ENCODE measurements at places on chromosomes 7 and 10.
A peak's percentile ranks its signal among the peaks of the same experiment; 100 is the strongest.

DNA sequence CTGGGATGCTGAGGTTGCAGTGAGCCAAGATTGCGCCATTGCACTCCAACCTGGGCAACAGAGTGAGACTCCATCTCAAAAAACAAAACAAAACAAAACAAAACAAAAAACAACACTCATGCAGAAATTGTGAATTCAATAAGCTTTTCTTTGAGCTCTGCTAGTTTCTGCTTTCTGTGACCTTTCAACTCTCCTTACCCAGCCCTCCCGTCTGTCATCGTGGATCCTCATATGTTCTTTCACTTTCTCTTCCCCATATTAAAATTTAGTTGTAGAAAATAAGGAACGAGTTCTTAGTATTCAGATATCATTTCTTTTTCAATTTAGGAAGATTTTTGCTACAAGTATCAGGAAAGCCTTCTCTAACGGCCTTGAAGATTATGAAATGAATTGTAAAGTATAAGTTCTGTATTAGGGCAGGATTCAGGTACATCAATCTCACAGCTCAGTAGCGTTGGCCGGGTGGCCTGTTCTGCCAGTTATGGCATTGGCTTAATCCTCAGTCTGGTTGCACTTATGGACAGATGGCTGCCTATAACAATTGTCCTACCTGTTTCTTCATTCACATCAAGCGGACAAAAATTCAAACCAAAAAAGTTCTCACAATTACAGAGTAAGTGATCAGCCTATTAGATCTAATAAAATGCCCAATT is 1167.0 kb downstream of the SORCS3 start:
- DNase-seq = no peak

DNA sequence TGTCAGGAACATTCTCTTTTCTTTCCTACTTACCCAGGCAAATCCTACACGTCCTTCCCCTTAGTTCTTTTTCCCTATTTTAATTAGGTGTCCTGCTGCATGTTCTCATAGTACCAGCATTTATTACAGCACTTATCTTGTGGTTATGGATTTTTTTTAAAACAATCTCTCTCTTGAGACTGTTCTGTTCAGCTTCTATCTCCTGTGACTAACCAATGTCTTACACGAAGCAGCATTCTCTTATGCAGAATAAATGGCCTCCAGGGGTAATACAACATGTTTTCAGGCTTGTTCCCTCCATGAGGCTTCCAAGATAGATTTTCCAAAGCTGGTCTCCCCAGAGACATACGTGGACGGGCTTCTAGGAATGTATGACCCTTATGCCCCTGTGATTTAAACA is 1096.1 kb upstream of the CELF2 start:
- no peak for DNase-seq

DNA sequence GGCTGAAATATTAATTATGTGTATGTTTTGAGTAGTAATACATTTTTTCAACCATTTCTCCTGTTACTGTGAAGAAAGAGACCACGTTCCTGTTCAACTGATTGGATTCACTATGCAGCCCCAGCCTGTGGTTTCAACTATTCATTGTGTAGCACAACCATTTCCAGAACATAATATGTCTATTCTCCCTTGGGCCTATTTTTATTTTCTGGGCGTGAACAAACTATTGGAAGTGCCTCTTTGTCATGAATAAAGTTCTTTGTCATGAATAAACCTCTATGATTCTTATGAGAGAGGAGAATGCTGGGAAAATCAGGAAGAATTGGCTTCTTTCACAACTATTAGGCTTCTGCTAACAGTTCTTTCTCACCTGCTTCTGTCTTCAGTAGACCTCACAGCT is 152.4 kb downstream of the GNAT3 start:
- no peak for DNase-seq

DNA sequence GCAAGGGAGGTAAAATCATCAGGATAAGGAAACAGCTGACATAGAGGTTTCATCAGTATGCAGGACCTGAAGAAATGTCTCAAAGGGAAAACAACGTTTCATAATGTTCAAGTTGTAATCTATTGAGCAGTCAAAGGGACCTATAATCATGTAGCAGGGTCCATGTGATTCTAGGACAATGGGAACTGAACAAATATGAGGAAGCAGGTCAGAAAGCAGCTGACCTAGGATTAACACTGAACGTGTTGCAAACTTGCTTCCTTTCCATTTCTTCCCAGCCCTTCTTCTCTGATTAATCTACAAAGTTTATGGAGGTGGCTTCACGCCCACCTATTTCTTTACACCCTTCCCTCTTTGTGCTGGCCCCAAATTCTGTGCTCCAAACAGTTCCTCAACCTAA is 256.9 kb upstream of the AKR1E2 start:
- no peak for DNase-seq

GRCh38 chr10:77850620-77851231 is 75.8 kb downstream of the DLG5 start:
- DNase-seq = no peak

DNA sequence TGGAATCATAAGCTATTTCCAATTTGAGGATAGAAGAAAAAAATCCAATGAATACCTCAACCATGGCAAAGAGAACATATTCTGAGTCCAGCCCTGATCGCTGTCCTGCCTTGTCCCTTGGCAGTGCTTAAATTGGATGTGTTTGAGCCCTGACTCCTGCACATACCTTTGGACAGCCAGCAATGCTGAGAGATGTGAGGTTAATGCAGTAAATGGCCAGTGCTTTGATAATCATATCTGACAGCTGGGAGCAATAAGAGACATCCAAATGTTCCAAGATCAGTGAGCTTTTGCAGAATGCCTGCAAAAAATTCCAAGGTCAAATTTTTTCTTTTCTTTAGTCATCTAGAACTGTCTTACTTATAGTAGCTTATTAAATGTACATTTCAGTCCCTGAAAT is 80.1 kb upstream of the LRRC17 start:
- DNase-seq = no peak

- peak; percentile 38 for DNase-seq
Measured at GRCh38 chr10:91162050-91162494, 58.4 kb upstream of the PCGF5 start.

DNA sequence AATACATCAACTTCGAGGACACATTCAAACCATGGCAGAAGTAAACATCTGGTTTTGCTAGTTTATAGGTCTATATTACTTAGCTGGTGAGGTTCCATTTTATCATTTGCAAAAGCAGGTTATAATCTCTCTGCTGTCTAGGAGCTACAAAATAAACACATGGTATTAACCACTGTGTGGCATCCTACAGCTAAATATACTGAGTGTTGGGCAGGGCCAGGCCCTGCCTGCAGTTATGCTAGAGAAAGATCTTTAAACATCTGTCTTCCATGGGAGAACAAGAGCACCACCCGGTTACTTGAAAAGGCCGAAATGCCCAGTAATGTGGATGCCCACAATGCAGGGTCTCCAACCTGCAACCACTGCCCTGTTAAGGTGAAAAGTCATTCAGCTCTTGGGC is 20.6 kb upstream of the FKBP9 start:
- no peak for DNase-seq

- DNase-seq = no peak
Measured at GRCh38 chr10:127548022-127548421, 1.1 kb upstream of the NPS start.

DNA sequence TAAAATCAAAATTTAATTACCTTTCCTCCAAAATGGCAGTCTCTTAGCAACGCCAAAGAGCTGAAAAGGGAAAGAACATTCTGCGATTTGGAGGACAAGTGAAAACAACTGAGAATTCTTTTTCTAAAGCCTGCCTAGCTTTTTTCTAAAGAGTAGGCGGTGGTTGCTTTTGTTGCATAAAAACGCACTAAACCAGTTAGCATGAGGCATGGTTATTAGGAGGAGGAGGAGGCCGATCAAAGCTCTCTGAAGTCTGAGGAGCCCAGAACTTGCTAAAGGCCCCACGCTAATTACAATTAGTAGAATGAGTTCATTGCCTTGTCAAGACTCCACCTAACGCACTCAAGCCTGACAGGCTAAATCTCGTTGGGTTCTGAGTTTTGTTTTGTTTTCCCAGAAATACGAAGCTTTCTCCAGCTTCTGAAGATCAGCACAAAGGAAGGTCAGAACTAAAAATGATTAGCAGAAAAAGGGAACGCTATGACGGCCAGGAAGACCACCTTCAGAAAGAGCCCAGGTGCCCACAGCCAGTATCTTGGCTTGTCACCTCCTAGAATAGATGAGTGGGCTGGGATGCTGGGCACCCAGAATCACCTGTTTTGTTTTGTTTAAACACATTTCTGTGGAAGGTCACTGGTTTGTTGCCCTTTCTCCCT is 72.0 kb downstream of the FGFR2 start:
- DNase-seq = no peak

DNA sequence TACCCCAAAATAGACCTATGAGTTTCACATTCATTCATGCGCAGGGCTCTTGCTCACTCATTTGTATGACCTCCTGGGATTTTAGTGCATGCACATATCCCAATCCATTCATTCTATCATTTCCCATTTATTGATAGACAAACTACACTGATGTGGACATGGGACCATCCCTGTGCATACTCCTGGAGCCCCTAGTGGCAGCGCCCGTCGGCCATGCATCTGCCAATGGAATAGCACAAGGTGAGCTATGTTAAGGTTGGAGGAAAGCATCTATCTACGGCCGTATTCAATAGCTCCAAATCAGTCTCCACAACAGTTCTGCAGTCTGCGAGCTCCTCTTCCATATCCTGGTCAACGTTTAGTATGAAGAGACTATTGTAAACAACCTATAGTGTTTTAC is 31.7 kb upstream of the FIGNL1 start:
- DNase-seq = no peak

GRCh38 chr10:46317370-46317769 is 30.6 kb downstream of the ANTXRL start:
- DNase-seq = no peak

DNA sequence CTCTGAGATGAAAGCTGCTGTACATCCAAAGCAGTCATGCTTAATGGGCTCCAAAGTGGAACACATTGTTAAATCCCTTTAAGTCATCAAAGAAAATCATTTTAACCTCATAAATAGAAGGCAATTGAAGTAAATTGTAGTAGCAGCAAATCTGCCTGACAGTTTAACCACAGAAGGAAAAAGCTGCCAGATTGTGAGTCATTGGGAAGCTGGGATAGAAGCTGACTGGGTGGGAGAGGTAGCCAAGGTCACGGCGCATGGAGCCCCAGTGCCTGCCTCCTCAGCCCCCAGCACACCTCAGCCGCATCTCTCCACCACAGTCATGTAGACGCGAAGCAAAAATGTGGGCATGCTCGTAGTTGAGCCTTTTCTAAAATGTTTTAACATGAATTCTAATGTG is 44.0 kb downstream of the TARP start:
- no peak for DNase-seq

- DNase-seq = no peak
Measured at GRCh38 chr10:29358010-29358616, 69.2 kb downstream of the LYZL1 start.

DNA sequence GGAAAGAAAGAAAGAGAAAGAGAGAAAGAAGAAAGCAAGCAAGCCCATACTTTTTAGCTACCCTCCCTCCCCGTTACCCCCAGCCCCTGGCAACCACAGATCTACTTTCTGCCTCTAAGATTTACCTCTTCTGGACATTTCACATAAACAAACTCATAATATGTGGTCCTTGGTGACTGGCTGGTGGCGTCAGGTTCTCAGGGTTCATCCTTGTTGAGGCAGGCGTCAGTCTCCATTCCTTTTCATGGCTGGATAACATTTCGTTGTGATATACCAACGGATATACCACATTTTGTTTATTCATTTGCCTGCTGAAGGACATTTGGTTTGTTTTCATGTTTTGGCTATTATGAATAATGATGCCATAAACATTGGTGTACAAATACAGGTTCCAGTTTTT is 30.5 kb downstream of the CDH23 start:
- no peak for DNase-seq

DNA sequence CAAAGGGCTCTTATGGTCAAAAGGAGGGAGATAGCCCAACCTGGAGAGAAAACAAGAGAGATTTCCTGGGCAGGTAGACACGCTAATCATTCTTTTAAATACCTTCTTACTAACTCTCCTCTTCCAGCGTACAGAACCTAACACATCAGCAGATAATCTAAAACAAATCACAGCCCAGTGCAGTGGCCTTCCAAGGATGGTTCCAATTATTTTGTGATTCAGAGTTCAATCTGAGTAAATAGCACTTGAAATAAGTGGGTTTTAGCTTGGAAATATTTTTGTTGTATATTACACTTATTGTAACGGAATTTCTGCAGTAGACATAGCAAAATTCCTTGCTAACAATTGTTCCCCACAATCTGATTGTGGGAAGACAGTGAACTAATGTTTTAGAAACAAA is 7.3 kb upstream of the IMPDH1 start:
- DNase-seq = no peak

DNA sequence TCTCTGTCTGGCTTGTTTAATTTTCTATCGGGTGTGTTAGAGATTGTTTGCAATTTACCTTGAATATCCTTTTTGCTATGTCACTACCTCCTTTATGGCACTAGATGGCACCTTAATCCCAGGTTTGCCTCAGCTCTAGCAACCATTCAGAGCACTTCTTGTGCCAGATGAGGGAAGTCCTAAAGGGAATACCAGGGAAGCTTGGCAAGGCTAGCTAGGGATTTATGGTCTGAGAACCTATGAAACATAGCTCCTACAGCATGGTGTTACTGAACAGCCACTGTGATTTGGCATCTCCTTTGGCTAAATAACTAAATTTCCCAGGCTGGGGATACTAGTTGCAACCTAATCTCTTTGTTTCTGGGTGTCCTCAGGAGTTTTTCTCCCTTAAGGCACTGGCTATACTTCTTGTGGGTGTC is 69.0 kb upstream of the VOPP1 start:
- peak; percentile 78 for DNase-seq

- DNase-seq = no peak
Measured at GRCh38 chr10:58457761-58458616, 54.7 kb upstream of the BICC1 start.

DNA sequence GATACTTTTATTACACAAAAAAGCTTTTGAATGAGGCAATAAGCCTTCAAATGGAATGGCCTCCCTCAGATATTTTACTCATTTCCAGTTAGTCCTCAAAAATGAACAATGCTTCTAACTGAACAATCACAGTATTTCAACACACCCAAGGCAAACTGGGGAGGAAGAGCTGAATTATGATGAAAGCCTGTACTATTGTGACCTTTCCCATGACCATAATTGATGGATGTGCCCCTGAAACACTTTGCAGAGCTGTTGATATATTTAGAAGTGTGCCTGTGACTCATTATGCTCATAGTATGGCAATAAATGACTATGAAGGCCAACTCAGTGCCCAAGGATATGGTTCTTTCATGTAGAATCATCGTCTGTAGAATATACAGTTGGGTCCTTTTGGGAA is 248.1 kb downstream of the AHR start:
- DNase-seq = no peak

All from Karpas-422 (cell line).